ENCODE measurements at places on chromosomes 2 and 18.

DNA sequence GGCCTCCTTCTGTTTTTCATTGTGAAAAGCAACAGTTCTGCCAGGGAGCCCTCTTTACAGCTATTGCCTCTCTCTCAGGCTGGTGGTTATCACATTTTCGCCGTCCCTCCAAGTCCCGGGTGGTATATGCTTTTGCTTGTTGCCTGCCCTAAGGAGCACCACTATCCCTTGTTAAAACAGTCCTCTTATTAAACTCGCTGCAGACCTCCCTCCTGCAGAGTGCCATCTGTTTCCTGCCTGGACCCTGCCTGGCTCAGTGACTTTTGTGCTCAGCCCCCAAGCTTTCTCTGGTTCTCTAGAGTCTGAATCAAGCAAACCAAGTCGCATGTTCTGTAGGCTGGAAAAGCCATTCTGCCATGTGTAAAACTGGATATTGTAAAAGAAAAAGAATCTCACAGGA lies 72.1 kb upstream of the FHL2 start:
- no peak for DNase-seq

- peak; percentile 16 for DNase-seq
Observed at GRCh38 chr2:160918906-160919503, 241.2 kb upstream of the TANK start.

GRCh38 chr2:237150186-237150585 lies 64.5 kb downstream of the COPS8 start:
- no peak for DNase-seq

- DNase-seq: no peak
Observed at GRCh38 chr2:56170988-56171387, 12.8 kb upstream of the CCDC85A start.

DNA sequence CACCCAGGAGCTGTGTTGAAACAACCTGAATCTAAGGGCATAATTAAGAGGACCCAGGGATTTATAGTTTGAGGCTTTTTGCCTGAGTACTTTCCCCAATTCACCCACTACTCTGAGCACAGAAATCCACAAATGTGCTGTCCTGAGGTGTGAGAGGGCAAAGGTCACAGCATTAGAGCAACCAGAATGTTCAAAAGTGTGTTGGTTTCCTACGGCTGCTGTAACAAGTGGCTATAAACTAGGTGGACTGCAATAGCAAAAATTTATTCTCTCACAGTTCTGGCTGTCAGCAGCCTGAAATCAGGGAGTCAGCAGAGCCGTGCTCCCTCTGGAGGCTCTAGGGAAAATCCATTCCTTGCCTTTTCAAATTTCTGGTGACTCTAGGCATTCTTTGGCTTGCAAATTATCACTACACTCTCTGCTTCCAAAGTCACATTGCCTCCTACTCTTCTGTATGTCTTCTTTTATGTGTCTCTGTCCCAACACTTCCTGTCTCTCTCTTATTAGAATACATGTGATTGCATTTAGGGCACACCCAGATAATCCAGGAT lies 91.4 kb upstream of the TACR1 start:
- peak; percentile 25 for DNase-seq

All from Ammon's horn (tissue), 1 donor.